ENCODE measurements at places on chromosomes 7 and 10.

DNA sequence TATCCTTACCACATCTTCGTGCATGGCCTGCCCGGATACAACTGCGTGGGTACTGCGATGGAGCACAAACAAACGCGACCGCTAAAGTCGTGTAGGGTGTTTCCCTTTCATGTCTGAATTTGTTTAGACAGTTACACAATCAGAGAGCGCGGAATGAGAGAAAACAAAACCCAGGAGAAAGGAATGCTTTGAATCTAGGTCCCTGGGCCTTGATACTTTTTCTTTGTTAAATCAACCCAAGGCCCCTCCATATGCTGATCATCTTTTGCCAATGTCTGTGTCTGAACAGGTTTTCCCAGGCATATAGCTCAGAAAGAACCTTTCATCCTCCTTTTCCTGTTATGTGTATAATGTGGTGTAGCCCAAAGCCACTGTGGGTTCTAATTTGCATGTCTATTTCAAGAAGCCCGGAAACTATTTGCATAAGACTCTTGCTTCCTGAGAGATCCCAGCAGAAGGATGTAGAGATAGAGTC lies 145.8 kb downstream of the FRMD4A start:
- DNase-seq = peak; percentile 70
- H3K4me1 ChIP-seq = no peaks in the 10 kb centered on the region
- no peak overlapping the region for H3K27ac ChIP-seq
- no peaks in the 10 kb centered on the region for H3K27me3 ChIP-seq

DNA sequence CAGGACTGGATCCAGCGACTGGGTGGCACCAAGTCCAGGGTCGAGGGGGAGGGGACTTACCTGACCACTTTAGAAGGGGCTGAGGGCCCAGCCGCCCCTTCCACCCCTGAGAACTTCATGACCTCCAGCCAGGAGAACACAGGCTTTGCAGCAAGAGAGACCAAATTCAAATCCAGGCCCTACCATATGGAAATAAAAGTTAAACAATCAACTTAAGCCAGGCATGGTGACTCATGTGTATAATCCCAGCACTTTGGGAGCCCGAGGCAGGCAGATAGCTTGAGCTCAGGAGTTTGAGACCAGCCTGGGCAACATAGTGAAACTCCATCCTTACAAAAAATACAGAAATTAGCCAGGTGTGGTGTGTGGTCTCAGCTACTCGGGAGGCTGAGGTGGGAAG lies 61.9 kb downstream of the COL13A1 start:
- no peaks in the 10 kb centered on the region for H3K36me3 ChIP-seq
- no peak overlapping the region for H3K4me3 ChIP-seq
- H3K27ac ChIP-seq = no peak overlapping the region
- no peak for DNase-seq

- H3K4me3 ChIP-seq = no peak overlapping the region
- H3K4me1 ChIP-seq = no peaks in the 10 kb centered on the region
- DNase-seq = no peak
- no peaks in the 10 kb centered on the region for H3K27me3 ChIP-seq
- no peak overlapping the region for H3K27ac ChIP-seq
Measured at GRCh38 chr10:42974693-42975002, 102.2 kb upstream of the RET start.

- H3K4me3 ChIP-seq = no peak overlapping the region
- no peaks in the 10 kb centered on the region for H3K4me1 ChIP-seq
- no peak overlapping the region for H3K27ac ChIP-seq
- no peaks in the 10 kb centered on the region for H3K36me3 ChIP-seq
- DNase-seq = no peak
Measured at GRCh38 chr7:81280531-81280930, 361.7 kb upstream of the SEMA3C start.

DNA sequence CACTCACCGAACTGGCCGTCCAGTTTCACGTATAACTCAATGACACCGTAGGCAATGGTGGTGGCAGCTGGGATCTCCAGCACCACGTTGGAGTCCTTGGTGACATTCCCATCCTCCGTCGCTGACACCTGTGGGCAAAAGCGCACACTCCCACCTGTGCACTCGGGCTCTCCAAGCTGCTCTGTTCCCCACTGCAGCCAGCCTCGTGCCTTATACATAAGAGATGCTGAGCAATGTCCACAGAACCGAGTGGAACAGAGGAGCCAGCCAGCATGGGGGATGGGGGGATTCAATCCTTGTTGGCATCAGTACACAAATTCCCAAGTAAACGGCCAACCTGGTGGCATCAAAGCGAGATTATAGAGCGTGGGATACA lies 40.0 kb downstream of the GSDME start:
- no peak for DNase-seq
- no peak overlapping the region for H3K4me3 ChIP-seq
- no peaks in the 10 kb centered on the region for H3K4me1 ChIP-seq
- no peaks in the 10 kb centered on the region for H3K27me3 ChIP-seq
- H3K36me3 ChIP-seq = peaks cover 3% of the 10 kb centered on the region

- no peaks in the 10 kb centered on the region for H3K4me1 ChIP-seq
- H3K27me3 ChIP-seq = no peaks in the 10 kb centered on the region
- no peak for DNase-seq
Measured at GRCh38 chr10:114551636-114551972, 106.5 kb downstream of the ABLIM1 start.

Data from Peyer's patch (tissue), 4 donors.